ENCODE measurements at places on chromosomes 1 and 21.

- no peak for DNase-seq
Measured at GRCh38 chr1:74728736-74729135, 4.1 kb downstream of the CRYZ start.

- no peak for DNase-seq
Measured at GRCh38 chr21:38858026-38858811, 52.5 kb downstream of the ETS2 start.

- peak; percentile 25 for DNase-seq
Measured at GRCh38 chr1:50332941-50333594, 90.2 kb downstream of the DMRTA2 start.

DNA sequence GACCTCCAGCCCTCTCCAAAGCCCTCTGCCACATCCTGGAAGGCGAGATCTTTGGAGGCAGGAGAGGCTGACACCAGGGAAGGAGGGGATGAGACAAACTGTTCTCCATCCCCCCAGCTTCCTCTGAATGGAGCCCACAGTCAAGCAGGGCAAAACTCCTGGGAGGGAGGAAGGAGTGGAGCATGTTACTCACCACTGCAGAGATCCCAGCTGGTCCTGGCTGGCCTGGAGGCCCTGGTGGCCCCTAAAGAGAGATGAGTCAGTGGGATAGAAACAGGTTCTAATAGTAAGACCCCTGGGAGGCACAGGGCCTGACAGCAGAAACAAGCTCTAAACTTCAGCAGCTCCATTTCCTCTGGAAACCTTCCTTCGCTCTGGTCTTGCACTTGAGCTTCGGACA lies 14.0 kb upstream of the PEF1 start:
- DNase-seq, result no peak

DNA sequence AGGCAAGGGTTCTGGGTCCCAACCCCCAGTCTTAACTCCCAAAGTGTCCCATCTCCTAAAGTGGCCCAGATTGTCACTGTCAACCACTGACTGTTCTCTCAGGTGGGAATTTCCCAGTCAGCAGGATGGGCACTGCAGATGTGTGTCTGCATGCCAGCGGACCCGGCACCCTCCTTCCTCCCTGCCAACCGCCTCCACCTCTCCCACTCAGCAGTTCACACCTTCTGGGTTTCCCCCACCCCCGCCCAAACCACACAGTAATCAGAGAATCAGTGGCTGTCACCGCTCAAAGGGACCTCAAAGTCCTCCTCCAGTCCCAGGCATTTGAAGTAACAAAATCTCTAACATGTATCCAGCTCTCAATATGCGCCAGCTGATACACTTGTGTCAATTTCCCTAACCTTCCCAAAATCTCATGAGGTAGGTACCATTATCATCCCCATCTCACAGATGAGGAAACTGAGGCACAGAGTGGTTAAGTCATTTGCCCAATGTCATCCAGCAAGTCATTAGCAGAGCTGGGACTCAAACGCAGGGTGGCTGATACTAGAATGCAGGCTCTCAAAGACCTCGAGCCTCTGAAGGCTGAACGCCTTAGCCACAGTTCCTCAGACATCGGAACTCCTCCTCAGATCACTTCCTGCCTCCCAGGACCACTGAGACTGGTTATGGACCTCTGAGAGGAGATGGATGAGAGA lies 4.8 kb downstream of the RUNX3 start:
- DNase-seq, result no peak

DNA sequence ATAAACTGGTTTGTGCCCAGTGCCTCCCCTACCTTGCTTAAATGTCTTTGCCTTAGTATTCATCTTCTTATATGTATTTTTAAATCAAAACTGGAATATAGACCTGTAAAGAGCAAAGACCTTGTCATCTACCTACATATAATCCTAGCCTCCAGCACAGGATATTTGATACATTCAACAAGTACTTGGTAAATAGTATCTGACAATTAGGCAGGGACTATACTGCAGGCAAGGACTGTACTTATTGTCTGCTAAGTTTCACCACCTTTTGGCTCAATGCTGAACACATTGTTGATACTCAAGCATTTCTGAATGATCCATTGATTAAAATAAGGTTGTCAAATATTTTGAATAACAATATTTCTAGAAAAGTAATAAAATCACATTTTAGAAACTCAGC lies 96.4 kb downstream of the PKN2 start:
- DNase-seq, result no peak

DNA sequence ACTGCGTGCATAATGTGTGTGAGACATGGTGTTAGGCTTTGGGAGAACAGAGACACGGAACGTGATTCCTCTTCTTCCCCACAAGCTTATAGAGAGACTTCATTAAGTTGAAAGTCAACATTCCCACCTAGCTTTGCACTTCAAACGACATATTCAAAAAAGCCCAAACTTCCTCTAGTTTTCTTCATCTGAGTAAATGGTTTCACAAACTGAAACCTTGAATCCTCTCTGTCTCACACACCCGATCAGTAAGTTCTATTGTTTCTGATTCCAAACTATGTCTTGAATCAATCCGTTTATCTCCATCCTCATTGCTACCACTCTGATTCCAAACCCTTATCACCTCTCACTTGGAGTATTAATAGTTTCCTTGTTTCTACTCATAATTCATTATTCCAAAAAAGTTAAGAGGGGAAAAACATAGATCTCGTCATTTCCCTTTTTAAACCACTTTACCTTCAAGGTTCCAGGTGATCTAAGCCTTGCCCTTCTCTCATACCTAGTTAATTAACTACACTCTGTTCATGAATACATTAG lies 1.6 kb upstream of the METTL18 start:
- no peak for DNase-seq

GRCh38 chr1:65357291-65357960 lies 48.1 kb downstream of the DNAJC6 start:
- DNase-seq, result no peak

DNA sequence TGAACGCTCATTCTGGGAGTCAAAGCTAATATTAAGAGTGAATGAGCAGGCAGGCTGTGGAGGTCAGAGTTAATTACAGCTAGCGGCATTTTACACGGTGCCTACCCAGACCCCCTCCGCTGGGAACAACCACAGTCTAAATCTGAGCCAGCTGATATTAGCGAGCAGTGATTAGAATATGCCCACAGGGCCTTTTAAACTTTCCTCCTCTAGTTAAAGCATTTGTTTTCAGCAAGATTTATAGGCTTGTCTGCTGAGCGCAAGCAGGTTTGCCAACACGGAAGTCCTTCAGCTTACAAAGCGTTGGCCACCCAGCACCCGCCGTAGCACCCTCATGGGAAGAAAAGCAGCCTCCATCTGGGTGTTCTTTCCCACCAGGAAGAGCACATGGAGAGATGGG lies 72.1 kb downstream of the LMX1A start:
- no peak for DNase-seq

DNA sequence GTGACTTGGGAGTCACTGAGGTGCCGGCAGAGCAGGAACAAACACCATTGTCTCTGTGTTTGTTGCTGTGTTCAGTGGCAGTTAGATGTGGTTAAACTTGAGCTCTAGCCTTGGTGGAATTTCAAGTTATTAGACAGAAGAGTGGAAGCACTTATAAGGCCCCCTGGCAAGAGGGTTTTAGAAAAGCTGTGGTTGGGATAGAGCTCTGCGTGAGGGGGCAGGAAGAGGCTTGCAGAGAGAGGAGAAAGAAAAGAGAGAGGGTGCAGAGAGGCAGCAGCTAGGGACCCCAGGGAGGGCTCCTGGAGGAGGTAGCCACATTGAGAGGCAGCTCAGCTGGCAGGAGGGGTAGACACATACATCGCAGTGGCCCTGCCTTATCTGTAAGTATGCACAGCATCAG lies 128.2 kb downstream of the GALNT2 start:
- DNase-seq, result peak; percentile 7

DNA sequence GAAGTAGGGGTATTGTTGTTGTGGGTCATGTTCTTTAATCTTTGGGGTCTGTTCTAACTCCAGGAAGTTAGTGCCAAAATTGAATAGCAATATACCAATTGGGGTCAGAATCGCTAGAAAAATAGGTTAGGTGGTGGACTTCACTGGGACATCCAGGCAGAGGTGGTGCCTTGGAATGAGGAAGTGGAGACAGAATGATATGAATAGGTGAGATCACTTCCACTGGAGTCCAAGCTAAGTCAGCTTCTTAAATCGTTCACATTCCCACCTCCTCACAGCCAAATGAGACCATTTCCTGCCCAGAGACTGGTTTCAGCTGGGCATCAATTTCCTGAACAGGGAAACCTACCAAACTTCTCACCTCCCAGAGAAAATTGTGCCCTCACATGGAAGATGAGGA lies 137.8 kb upstream of the RAB4A start:
- no peak for DNase-seq

DNA sequence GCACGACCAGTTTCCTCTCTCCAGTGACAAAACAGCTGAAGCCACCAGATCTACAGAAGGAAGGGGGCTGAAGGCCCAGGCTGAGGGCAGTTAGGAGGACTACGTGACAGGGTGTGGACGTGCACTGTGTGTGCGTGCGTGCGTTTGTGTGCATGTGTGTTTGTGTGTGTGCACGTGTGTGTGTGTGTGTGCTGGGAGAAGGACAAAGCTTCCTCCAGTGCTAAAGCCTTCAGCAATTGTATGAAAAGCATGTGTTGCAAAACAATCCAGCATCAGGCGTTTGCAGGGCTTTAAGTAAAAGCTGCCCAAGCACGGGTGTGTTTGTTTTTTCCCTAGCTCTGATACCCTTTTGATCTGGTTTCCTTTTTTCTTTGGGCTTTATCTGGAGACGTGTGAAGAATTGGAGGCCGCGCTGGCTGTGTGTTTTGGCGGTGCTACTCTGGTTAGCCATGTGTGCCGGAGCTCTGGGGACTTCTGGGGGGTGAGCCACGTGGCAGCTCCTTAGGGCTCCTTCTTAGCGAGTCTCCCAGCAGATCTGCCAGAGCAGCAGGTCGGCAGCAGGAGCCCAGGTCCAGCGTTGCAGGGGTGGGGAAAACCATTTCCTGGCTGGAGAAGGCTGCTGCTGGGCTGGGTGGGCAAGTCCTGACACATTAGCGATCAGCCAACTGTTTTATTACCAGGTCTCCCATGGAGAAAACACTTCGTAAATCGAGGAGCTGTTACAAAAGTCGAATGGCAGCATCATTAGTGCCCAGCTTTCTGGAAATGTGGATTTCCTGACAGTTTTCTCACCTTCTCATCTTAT lies 73.4 kb downstream of the UCK2 start:
- no peak for DNase-seq

- no peak for DNase-seq
Measured at GRCh38 chr1:61967750-61968149, 225.5 kb downstream of the PATJ start.

- no peak for DNase-seq
Measured at GRCh38 chr1:1939296-1940122, 20.4 kb upstream of the TMEM52 start.

GRCh38 chr1:93587354-93587753 lies 94.3 kb downstream of the BCAR3 start:
- no peak for DNase-seq

DNA sequence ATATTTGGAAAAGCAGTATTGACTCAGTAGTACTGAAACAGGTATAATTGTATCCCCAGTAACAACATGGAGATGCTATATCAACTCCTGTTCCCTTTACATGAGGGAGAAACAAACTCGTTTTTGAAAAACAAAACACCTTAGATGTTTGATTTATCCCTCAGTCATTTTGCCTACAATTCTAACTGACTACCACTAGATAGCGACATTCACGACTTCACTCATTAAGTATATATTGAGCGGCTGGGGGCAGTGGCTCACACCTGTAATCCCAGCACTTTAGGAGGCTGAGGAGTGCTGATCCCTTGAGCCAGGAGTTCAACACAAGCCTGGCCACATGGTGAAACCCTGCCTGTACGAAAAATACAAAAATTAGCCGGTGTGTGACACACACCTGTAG lies 83.3 kb downstream of the CYYR1 start:
- DNase-seq, result no peak

DNA sequence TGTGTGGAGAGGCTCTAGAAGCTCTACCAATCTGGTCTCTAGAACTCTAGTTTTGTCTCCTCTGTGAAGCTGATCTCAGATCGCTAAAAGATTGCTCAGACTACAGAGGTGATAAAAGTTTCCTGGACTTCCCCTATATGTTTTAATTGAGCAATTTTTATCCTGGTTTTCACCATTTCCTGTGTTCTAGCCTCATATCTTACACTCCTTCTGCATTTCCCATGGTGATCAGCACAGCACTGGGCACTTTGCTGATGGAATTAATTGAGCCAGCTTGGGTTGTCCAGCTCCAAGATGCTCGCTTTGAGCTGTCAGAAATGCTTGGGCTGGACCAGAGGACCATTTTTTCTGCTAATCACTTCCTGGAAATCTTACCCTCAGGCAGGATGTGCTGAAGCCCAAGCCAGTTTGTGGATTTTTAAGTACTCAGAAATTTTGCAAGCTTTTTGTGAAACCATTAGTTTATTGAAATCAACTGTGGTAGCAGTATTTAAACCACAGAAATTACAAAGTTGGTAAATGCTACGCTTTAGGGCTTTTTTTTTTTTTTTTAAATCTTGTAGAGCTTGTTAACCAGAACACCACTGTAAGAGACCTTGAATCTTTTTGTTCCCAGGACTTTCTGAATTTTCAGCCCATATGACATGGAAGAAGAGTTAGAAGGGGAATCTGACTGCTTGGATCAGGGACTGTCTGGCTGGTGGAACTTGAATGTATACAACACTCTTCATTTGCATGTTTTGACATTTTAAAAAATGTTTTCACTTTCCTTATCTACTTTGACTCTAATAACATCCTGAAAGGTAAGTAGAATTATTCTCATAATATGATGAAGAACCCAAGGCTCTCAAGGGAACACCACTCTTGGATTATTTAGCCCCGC lies 28.4 kb downstream of the CD48 start:
- DNase-seq, result peak; percentile 21

DNA sequence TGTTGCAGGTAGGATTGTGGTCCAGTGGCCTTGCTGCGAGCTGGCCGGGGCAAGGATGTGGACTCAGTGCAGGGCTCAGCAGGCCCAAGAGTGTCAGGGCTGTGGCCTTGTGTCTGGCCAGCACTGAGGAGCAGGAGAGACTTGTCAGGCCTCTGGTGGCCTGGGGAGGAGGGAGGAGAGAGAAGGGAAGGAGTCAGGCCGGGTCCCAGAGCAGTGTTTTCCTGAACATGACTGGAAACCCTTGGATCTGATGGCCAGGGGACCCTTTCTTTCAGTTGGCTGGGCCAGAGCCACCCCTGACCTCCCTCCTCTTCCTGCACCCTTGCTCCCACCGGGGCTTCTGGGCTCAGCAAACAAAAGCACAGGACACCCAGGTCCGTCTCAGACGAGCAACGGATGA lies 5.1 kb downstream of the IBA57 start:
- no peak for DNase-seq

- DNase-seq, result no peak
Measured at GRCh38 chr1:200727257-200727656, 11.4 kb upstream of the CAMSAP2 start.

GRCh38 chr1:162910161-162910560 lies 49.2 kb upstream of the CCDC190 start:
- DNase-seq, result no peak

- no peak for DNase-seq
Measured at GRCh38 chr1:101278845-101279244, 42.0 kb downstream of the S1PR1 start.

DNA sequence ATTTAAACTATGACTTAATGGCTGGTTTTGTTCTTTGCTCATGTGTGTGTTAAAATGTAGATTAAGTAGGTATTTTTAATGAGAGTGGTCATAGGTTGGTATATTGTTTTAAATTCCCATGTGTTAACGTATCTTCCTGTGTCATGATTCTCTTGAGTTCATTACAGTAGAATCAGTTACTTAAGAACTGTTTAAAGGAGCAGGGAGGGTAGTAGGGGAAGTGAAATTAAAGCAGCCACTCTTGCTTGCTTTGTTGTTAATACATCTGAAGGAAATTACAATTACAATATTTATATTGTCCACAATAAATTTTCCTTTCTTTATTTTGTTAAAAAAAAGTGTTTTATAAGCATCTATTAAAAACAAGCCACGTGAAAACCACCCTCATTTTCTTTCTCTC lies 119.2 kb upstream of the KIAA1614 start:
- DNase-seq, result no peak
